ENCODE measurements at places on chromosomes 5 and 9.

GRCh38 chr5:173025651-173026050 is 30.5 kb upstream of the CREBRF start:
- H3K27ac ChIP-seq, result no peak overlapping the region
- no peak overlapping the region for H3K4me3 ChIP-seq
- H3K4me1 ChIP-seq, result peaks cover 24% of the 10 kb centered on the region
- DNase-seq, result no peak

- H3K36me3 ChIP-seq, result no peaks in the 10 kb centered on the region
- peak overlapping the region; percentile 94 for H3K4me3 ChIP-seq
- DNase-seq, result no peak
- H3K27ac ChIP-seq, result peak overlapping the region; percentile 30
- peaks cover 18% of the 10 kb centered on the region for H3K4me1 ChIP-seq
Measured at GRCh38 chr5:128082551-128083032, 974 bp upstream of the SLC12A2 start.

GRCh38 chr5:73139485-73139884 is 19.1 kb downstream of the TMEM171 start:
- H3K36me3 ChIP-seq, result no peaks in the 10 kb centered on the region
- no peak for DNase-seq
- H3K27me3 ChIP-seq, result peaks cover 9% of the 10 kb centered on the region
- no peak overlapping the region for H3K27ac ChIP-seq
- H3K4me1 ChIP-seq, result no peaks in the 10 kb centered on the region

GRCh38 chr5:98206566-98206965 is 566.9 kb upstream of the RGMB start:
- no peak for DNase-seq
- H3K27ac ChIP-seq, result no peak overlapping the region
- no peak overlapping the region for H3K4me3 ChIP-seq
- H3K36me3 ChIP-seq, result no peaks in the 10 kb centered on the region
- no peaks in the 10 kb centered on the region for H3K4me1 ChIP-seq

GRCh38 chr5:37665889-37666288 is 174.0 kb downstream of the GDNF start:
- no peak overlapping the region for H3K4me3 ChIP-seq
- H3K27ac ChIP-seq, result no peak overlapping the region
- H3K4me1 ChIP-seq, result no peaks in the 10 kb centered on the region
- no peaks in the 10 kb centered on the region for H3K27me3 ChIP-seq

DNA sequence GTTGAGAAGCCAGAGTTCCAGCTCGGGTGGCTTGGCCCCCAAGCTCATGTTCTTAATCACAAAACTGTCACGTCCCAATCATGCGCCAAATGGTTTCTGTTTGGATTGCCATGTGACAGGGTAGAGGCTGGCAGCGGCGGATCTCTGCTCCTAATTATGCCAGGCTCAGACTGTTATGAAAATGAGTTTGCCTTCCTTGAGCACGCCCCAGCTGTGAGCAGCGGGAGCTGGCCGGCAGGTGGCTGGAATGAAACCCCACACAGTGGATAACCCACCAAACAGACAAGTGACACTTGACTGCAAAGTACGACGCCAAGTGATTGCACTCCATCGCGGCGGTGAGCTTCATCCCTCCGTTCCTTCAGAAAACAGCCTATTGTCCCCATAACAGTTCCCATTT is 75.4 kb downstream of the CFAP77 start:
- H3K27ac ChIP-seq, result no peak overlapping the region
- H3K27me3 ChIP-seq, result peaks cover 34% of the 10 kb centered on the region
- H3K36me3 ChIP-seq, result no peaks in the 10 kb centered on the region
- no peaks in the 10 kb centered on the region for H3K4me1 ChIP-seq

DNA sequence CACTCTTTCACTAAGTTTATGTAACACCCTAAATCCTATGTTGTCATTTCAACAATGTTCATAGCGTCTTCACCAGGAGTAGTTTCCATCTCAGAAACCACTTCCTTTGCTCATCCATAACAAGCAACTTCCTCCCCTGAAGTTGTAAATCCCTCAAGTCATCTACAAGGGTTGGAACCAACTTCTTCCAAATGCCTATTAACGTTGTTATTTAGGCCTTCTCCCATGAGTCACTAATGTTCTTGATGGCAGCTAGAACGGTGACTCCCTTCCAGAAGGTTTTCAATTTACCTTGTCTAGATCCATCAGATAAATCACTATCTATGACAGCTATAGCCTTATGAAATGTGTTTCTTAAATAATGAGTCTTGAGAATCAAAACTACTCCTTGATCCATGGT is 73.3 kb upstream of the TARS1 start:
- H3K27ac ChIP-seq, result no peak overlapping the region
- DNase-seq, result no peak
- H3K27me3 ChIP-seq, result no peaks in the 10 kb centered on the region
- peaks cover 20% of the 10 kb centered on the region for H3K4me1 ChIP-seq
- H3K36me3 ChIP-seq, result no peaks in the 10 kb centered on the region
- H3K4me3 ChIP-seq, result no peak overlapping the region

- H3K4me3 ChIP-seq, result no peak overlapping the region
- no peaks in the 10 kb centered on the region for H3K27me3 ChIP-seq
- peaks cover 13% of the 10 kb centered on the region for H3K4me1 ChIP-seq
Measured at GRCh38 chr9:130990978-130991777, 17.8 kb upstream of the LAMC3 start.

DNA sequence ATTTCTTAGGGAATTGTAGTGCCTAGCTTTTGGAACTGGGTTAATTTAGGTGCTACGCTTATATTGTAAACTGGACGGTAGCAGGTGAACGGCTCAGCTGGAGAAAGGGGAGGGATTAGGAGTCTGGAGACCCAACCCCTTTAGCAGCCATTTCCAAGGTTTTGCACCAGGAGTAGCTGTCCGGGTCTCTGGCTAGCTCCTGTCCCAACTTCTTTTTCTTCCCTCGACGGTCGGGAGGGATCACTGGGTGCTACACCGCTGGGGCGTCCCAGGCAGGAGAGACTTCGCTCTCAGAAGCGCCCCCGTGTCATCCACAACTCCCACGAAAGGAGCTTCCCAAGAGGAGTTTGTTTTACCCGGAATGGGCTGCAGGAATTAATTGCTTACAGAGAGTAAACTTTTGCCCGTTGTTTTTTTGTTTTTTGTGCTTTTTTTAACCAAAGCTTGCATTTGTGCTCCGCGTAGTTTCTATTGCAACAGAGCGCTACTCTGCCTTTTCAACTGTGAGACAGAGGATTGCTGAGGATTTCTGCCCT is 1640.9 kb upstream of the C9orf72 start:
- H3K27ac ChIP-seq, result no peak overlapping the region
- peaks cover 31% of the 10 kb centered on the region for H3K4me1 ChIP-seq
- DNase-seq, result peak; percentile 19
- H3K27me3 ChIP-seq, result peaks cover 38% of the 10 kb centered on the region
- H3K36me3 ChIP-seq, result no peaks in the 10 kb centered on the region

GRCh38 chr5:111165058-111165457 is 59.1 kb upstream of the CAMK4 start:
- H3K27me3 ChIP-seq, result no peaks in the 10 kb centered on the region
- no peak for DNase-seq
- H3K4me1 ChIP-seq, result no peaks in the 10 kb centered on the region

- H3K4me1 ChIP-seq, result peaks cover 76% of the 10 kb centered on the region
- peak overlapping the region; percentile 69 for H3K4me3 ChIP-seq
- no peaks in the 10 kb centered on the region for H3K27me3 ChIP-seq
- no peaks in the 10 kb centered on the region for H3K36me3 ChIP-seq
- no peak for DNase-seq
Measured at GRCh38 chr5:81852291-81853029, 101.6 kb upstream of the SSBP2 start.

DNA sequence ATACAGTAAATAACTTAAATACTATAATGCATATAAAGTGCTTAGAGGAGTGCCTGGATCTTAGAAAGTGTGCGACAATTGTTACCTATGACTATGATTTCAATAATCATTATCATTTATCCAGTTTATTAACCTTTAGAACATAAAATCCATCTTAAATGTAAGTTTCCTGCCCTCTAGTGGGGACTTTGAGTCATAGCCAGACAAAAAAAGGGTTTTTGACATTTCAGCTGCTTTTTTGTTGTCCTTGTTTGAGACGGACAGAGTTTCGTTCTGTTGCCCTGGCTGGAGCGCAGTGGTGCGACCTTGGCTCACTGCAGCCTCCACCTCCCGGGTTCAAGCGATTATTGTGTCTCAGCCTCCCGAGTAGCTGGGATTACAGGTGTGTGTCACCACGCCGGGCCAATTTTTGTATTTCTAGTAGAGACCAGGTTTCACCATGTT is 9.7 kb upstream of the C9orf152 start:
- peak; percentile 72 for DNase-seq
- no peak overlapping the region for H3K4me3 ChIP-seq
- no peaks in the 10 kb centered on the region for H3K27me3 ChIP-seq
- H3K36me3 ChIP-seq, result no peaks in the 10 kb centered on the region
- H3K4me1 ChIP-seq, result peaks cover 7% of the 10 kb centered on the region
- H3K27ac ChIP-seq, result no peak overlapping the region

DNA sequence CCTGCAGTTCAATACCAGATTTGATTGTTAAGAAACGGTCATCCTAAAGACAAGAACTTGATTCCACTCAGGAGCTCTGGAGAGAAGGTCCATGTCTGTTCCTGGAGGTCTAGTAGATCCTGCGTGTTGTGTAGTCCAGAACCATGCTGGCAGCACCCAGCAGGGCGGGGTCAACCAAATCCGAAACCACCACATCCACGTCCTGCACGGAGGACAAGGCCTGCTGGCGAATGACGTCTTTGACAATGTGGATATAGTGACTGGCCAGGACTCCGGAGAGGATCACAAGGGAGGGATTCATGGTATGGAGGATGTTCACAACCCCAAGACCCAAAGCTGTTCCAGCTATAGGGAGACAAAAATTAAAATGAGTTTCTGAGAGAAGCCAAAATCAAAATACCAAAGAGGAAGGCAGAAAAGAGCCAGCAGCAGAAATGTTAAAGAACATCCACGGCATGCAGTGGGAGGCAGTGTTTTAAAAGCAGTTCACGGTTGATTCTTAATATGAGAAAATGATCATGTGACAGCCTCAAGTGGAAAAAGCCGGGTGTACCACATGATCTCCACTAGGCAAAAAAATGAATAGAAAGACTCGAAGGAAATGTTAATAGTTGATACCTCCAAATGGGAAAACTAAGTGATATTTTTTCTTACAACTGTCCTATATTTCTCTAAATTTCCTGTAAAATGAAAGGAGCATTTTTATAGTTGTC is 26.7 kb downstream of the CLTA start:
- DNase-seq, result peak; percentile 21
- no peak overlapping the region for H3K4me3 ChIP-seq

DNA sequence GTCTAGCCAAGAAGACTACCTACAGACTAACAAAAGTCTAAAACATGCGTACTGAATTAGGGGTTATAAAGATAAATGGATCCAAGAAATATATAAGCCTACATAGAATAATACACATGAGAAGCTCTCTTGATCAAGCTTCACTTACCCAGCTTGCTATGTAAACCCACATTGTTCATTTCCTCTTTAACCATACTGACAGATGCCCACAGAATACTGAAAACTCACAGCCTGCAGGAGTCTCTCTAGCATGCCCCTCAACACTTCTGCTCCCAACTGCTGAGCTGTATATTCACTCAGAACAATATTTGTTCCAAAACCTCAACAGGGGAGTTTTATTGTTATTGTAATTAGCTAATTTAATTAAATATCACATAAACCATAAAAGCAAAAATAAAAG is 52.4 kb downstream of the RFX3 start:
- H3K27me3 ChIP-seq, result no peaks in the 10 kb centered on the region
- H3K4me3 ChIP-seq, result no peak overlapping the region
- H3K4me1 ChIP-seq, result peaks cover 7% of the 10 kb centered on the region
- H3K27ac ChIP-seq, result peak overlapping the region; percentile 36

DNA sequence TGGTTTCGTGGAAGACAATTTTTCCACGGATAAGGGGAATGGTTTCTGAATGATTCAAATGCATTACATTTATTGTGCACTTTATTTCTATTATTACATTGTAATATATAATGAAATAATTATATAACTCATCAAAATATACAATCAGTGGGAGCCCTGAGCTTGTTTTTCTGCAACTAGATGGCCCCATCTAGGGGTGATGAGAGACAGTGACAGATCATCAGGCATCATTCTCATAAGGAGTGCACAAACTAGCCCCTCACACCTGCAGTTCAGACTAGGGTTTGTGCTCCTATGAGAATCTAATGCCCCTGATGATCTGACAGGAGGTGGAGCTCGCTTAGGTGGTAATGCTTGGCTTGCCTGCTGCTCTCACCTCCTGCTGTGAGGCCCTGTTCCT is 6.4 kb downstream of the ISCA1 start:
- DNase-seq, result peak; percentile 32
- peaks cover 13% of the 10 kb centered on the region for H3K4me1 ChIP-seq
- peaks cover 15% of the 10 kb centered on the region for H3K36me3 ChIP-seq
- no peaks in the 10 kb centered on the region for H3K27me3 ChIP-seq
- no peak overlapping the region for H3K4me3 ChIP-seq
- no peak overlapping the region for H3K27ac ChIP-seq

DNA sequence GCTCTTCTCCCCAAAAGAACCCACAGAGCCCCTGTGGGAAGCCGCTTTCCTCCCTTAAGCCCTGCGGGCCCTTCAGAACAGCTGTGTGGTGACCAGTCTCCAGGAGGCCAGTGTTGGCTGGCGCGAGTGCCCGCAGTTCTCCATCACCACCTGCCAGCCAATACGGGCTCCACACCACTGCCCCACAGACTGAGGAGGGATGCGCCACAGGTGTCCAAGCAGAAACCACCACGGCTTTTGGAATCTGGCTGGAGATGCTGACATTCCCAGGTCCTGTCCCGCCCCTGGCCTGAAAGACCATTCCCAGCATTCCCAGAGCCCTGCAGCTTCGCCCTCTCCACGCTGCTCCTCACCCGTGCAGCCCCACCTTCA is 12.8 kb downstream of the CCNI2 start:
- no peak overlapping the region for H3K27ac ChIP-seq
- no peaks in the 10 kb centered on the region for H3K27me3 ChIP-seq
- no peak for DNase-seq
- H3K4me3 ChIP-seq, result no peak overlapping the region
- no peaks in the 10 kb centered on the region for H3K4me1 ChIP-seq
- no peaks in the 10 kb centered on the region for H3K36me3 ChIP-seq

DNA sequence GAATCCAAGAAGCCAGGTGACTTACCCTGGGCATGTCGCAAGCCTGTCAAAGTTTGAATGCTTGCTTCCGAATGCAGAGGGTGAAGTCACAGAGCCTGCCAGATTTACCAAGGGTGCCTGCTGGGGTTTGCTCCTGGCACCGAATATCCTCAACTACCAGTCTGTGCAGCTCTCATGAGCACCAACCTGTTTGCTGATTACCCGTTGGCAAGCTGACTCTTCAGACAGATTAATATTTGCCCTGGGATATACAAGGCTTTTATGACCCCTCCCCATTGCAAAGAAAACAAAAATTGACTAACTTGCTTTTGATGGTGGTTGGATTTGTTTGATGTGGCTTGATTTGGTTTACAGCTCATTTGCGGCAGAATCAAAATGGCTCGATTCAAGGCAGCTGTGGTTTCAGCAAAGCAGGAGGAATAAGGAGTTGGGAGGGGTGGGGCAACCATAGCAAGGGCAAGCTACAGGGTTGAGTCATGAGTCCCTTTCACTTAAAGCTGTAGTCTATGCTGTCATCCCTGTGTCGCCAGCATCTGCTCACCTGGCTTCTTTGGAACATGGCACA is 82.3 kb upstream of the AGXT2 start:
- H3K27ac ChIP-seq, result no peak overlapping the region
- H3K4me1 ChIP-seq, result no peaks in the 10 kb centered on the region
- no peak overlapping the region for H3K4me3 ChIP-seq
- DNase-seq, result no peak
- H3K27me3 ChIP-seq, result no peaks in the 10 kb centered on the region

Measured in common myeloid progenitor, CD34-positive (primary cell).